ENCODE measurements at places on chromosomes 7 and 10.

DNA sequence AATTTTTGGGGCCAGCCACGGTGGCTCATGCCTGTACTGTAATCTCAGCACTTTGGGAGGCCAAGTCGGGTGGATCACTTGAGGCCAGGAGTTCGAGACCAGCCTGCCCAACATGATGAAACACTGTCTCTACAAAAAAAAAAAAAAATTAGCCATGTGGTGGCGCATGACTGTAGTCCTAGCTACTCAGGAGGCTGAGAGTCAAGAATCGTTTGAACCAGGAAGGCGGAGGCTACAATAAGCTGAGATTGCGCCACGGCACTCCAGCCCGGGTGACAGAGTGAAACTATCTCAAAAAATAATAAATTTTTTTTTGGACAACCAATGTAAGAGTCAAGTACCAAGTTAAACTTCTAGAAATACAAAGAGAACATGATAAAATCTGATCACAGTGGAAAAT, 164.6 kb downstream of the AVL9 start:
- no peak for DNase-seq

DNA sequence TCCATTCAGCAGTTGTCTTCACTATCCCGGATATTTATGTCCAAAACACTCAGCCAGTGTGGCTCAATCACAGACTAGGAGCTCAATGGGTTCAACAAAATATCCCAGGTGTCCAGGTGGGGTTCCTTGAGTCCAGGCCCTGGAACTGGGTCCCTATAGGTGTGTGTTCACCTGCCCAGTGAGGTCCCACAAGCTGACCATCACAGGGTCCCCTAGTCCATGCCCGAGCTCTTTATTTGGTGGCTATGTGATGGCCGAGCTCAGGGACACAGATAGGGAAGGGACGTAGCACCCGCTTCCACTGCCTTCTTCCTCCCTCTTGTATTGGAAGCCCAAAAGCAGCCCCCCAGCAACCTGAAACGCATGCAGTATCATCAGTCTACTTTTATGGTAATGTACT, 78.9 kb upstream of the DDC start:
- no peak for DNase-seq

DNA sequence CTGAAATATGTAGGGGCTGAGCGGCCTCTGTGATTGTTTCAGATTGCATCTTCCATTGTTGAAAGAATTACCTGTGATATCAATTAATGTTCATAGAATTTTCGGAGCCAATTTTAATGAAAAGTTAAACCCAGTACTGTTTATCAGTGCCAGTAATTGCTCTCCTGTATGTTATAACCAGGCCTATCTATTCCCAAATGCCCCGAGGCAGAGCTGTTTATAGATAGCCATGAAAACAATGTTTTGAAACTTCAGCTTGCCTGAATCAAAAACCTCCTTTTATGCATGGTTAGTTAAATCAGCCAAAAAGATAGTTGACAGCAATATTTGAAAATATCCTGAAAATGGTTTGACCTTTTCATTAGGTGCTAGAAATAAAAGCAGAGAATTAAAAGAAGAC, 50.1 kb upstream of the HDAC9 start:
- no peak for DNase-seq

DNA sequence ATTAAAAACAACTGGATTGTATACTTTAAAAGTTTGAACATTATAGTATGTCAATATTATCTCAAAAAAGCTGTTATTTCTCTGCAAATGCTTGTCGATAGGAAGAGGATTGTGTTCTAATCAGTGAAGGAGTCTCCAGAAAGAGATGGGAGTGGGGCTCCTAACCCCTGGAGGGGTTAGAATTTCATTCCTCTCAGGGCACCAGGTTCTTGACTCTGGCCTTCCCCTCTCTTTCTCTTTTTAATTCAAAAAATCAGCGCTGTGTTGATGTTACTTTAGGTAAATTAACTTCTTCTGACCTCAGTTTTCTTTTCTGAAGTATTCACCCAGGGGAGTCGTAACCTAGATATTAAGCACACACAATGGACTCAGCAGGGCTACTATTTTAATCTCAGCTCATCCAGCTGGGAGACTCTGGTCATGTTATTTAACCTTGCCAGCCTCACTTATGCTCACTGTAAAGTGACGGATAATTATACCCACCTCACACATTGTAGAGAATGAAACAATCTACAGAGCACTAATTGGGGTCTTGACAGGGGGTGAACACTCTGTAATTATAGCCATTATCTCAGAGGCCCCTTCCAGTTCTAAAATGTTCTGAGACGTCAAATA, 59.4 kb downstream of the GCC1 start:
- no peak for DNase-seq

DNA sequence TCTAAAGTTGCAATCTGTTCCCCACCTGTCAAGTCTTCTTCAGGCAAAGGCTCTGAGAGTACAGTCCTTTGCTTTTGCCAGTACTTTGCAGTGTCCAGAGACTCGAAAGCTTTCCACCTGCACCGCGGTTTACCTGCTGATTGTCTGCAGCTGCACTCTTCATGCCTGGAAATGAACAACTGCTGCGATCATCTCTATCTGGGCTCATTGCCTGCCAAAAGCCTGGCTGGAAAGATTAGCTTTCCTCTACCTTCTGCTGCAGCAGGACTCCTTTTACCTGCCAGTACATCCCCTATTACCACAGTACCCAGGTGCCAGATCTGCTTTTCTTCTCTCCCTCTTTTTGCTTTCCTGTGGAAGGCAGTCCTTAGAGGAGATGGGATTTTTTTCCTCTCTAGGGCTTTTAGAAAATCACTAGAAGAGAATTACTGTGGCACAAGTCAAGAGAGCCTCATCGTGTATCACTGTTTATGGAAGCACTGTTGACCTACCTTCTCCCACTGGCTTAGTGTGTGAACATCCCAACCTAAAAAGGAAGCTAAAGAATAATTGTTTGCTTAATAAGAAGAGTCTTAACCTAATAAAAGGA, 2.2 kb downstream of the STRIP2 start:
- DNase-seq = no peak

- no peak for DNase-seq
Measured at GRCh38 chr7:5636446-5636835, 145.0 kb downstream of the RNF216 start.

DNA sequence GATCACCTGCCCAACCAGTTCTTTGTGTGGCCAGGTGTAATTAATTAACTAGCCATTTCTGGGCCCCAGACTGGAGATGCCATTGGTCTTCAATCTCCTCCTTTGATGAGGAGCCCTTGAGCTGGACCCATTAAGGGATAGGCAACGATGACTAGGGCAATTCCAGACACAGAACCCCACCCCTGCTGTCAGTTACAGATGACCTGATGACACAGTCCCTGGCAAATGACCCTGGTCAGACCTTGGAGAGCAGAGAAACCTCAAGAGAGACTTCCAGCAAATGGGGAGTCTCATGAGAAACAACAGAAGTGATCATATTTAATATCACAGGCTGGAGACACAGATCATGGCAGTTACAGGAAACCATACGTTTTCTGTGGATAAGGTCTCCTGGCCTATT, 101.8 kb upstream of the TCF7L2 start:
- no peak for DNase-seq

GRCh38 chr7:128385988-128386925, 23.5 kb downstream of the IMPDH1 start:
- no peak for DNase-seq

- DNase-seq = no peak
Measured at GRCh38 chr7:114930829-114931655, 9.1 kb downstream of the MDFIC start.

DNA sequence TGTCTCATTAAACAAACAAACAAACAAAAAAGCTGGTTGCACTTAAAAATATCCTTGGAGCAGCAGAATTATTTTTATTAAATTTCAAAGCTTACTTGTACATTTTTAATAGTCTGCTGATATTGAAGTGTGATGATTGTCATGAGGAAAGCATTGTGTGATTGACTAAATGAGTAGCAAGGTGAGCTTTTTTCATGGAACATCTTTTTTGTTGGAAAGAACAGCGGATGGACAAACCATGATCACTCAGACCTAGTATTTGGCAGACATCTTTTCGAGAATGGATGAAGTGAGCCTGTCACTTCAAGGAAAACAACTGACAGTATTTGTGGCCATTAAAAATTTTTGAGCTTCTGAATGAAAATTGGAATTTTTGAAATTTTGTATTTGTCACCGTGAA, 5.7 kb upstream of the CALML3 start:
- DNase-seq = no peak

DNA sequence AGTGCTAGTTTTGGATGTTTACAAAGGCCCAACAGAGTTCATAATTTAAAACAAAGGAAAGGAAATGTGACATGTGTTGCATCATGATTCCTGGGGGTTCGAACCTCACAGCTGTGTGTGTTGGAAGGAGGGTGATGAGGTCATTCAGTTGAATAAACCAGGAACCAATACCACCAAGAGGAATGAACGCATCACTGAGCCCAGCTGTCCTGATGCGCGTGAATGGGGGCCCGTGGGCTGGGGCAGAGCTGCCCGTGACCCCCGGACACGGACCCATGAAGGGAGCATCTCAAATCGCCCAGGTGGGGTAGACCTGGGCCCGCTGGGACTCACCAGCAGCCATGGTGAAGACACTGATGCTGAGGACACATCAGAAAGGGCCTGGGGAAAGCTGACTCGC, 33.0 kb downstream of the BRI3 start:
- DNase-seq = no peak

DNA sequence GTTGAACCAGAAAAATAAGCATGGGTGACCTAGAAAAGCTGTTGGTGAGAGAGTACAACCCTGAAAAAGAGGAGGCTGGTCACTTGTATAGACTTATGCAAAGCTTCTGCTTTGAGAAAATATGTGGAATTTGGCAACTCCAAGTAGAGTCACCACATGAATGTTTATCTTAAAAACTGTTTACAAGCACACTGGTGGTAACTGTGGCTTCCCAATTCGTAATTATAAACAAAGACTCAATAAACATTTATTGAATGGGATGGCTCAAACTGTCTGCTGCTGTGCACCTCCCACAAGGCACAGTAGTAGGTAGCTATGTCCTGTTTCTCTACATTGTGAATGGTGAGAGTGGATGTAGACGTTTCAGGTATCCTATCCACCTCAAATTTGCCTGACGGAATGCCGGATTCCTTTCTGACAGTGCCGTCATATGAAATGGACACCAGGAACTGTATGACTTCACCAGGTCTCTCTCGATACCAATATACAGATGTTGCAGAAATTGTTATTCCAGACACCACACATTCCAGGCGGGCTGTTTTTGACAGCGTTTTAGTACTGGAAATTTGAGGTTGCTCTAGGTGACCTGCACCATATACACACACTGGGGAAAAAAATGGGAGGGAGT, 43.4 kb upstream of the TARP start:
- DNase-seq = no peak

DNA sequence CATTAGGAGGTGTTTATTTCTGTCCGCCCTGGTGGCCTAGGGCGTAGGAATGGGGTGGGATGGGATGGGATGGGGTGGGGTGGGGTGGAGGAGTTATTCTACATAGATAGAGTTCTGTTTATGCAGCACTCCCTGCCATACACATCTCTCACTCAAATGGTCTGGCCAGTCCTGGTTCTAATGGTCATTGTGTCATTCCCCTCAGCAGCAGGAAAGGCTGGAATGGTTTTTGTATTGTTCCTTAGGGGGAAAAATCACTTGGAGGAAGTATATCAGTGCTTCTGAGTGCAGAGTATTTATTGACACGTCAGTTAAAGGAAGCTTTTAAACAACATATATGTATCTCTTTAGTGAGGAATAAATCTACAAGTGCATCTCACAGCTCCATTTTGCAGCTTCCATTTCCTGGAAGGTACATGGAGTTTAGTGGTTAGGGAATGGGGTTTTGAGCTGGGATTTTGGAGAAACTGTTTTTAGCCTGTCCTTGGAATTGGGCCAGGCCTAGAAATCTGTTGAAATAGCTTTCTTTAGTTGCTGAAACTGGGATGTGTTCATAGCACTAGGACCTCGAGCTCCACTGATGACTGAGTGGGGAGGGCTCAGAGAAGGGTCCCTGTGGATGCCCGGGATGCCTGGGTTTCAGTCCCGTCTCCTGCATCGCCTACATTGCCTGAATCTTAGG, 8.3 kb downstream of the TSPAN14 start:
- DNase-seq = no peak

- DNase-seq = no peak
Measured at GRCh38 chr10:52400562-52400961, 86.5 kb downstream of the DKK1 start.

DNA sequence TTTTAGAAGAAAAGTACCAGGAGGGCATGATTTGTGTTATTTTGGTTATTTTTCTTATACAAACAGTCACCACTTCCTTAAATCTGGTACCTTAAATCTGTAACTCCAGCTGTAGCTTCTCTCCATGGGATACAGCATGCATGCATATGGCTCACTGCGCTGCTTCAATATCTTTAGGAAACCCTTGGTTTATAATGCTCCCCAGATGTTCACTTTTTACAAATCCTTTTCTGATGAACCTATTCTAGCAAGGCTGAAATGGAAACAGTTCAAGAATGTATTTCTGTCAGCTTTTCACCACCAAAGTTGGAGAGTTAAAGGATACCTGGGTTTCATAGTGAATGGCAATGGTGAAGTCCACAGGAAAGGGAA, 50.9 kb downstream of the LAMB4 start:
- no peak for DNase-seq

DNA sequence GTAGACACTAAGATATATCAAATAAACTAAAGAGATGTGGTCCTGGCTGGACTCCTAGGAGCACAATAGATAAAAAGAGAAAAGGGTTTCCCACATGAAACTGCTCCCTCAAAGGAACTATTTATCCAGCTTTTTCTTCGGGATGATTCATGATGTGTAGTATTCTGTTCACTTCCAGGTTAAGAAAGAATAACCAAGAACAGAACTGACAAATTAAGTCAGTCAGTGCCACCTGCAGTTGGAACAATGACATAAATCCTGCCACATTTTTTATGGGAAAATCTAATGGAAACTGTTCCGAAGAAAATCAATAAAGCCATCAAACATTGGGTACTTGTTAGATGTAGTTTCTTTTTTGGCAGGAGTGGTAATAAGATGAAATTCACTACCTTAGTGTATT, 87.1 kb downstream of the POLR1F start:
- DNase-seq = no peak

All from bone marrow (tissue), 2 donors.